Thoracic aorta (tissue), 2 donors: ENCODE measurements at places on chromosomes 7 and 10. TPM values are rescaled to one million over a fixed set of nuclear protein-coding genes. Genes with fewer than 3 reads are reported as not detected.

HOXA9 gene
- not detected for total RNA-seq

ANXA8L1 gene
- not detected for total RNA-seq

SLC18A3 gene
- total RNA-seq = not detected

FZD1 gene
- 57.9 TPM for total RNA-seq

MEIG1 gene
- not detected for total RNA-seq

PHKG1 gene
- total RNA-seq = 10.9 TPM

PDGFA gene
- 219 TPM for total RNA-seq

RAPGEF5 gene
- 70.8 TPM for total RNA-seq

MEST gene
- total RNA-seq = 5.0 TPM

HHEX gene
- 6.2 TPM for total RNA-seq

CRPPA gene
- total RNA-seq = 2.1 TPM

TEX47 gene
- not detected for total RNA-seq

ACBD7 gene
- total RNA-seq = 0.41 TPM

IDI2 gene
- not detected for total RNA-seq

SPOCK2 gene
- total RNA-seq = 13.8 TPM

MUC12 gene
- not detected for total RNA-seq

PRRT4 gene
- 2.2 TPM for total RNA-seq

GPR141 gene
- not detected for total RNA-seq

TCAF1 gene
- total RNA-seq = 28.6 TPM

CLCN1 gene
- 0.68 TPM for total RNA-seq

PTPRN2 gene
- total RNA-seq = 2.2 TPM

PRLHR gene
- not detected for total RNA-seq

TRIL gene
- total RNA-seq = 0.49 TPM

XPNPEP1 gene
- 86.0 TPM for total RNA-seq

SUGCT gene
- 3.3 TPM for total RNA-seq

PRKG1 gene
- 381 TPM for total RNA-seq

SPDYE6 gene
- total RNA-seq = not detected

SRI gene
- total RNA-seq = 70.7 TPM

CARD11 gene
- 3.7 TPM for total RNA-seq

HYAL4 gene
- total RNA-seq = not detected

GPR26 gene
- total RNA-seq = not detected

TUBB8 gene
- total RNA-seq = not detected

FAM241B gene
- 2.4 TPM for total RNA-seq

NOC3L gene
- total RNA-seq = 11.1 TPM

SLC26A5 gene
- not detected for total RNA-seq

AZGP1 gene
- total RNA-seq = 2.3 TPM

SLC26A4 gene
- total RNA-seq = 1.5 TPM

OAT gene
- total RNA-seq = 74.5 TPM

OGDH gene
- total RNA-seq = 99.2 TPM

DPP6 gene
- total RNA-seq = not detected

SPDYE1 gene
- not detected for total RNA-seq

PDE6C gene
- total RNA-seq = not detected

BICC1 gene
- 28.1 TPM for total RNA-seq

RSPH10B2 gene
- not detected for total RNA-seq

LRRD1 gene
- total RNA-seq = 0.81 TPM

DNAH11 gene
- total RNA-seq = 1.9 TPM

CCDC172 gene
- not detected for total RNA-seq

CFAP46 gene
- not detected for total RNA-seq

GRM3 gene
- not detected for total RNA-seq

BAMBI gene
- 24.8 TPM for total RNA-seq
